ENCODE measurements at places on chromosomes 4 and X.
A peak's percentile ranks its signal among the peaks of the same experiment; 100 is the strongest.

DNA sequence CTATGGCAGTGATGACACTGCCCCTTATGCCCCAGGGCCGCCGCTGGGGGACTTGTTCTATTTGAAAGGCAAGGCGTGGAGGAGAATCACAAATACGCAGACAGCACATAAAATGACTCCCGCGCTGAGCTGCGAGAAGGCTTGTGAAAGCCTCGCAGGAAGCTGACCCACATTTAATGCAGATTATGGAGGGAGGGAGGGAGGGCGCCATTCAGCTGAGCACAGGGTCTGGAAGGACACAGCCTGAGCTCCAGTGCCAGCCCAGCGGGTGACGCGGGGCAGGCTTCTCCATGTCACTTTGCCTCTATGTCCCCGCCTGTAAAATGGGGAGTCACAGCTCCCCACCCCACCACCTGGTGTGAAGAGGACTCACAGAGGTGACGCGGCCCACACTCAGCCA is 14.3 kb downstream of the ABLIM2 start:
- DNase-seq, result no peak

DNA sequence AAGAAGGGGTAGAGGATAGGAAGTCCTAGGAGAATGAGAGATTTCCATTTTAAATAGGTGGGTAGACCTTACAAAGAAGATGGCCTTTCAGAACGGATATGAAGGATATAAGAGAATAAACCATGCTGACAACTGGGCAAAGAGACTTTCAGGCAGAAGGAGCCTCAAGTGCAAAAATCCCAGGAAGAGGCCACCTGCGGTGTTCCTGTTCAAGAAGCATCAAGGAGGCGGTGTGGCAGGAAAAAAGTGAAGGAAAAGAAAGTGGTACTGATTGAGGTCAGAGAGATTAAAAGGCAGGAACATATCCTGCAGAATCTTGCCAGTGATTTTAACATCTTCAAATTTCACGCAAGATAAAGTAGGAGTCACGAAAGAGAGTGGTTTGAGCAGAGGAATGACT is 172.0 kb downstream of the FSTL5 start:
- no peak for DNase-seq

DNA sequence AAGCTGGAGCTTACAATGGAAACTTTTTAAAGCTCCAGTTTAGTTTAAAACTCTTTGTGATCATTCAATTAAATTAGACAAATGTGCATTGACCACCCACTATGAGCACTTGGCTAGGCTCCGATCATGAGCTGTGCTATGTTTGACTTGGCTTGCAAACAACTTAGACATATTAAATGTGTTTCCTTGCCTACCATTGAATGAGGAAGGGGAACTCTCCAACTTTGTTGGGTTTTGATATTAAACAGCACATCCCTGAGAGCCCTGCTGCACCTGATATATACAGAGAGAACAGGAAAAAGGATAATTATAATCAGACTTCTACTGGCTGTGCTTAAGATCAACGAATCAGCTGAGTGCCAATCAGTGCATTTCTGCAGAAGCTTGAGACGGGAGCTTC is 71.4 kb upstream of the ADGRL3 start:
- DNase-seq, result no peak

GRCh38 chr4:167774646-167775045 is 317.7 kb upstream of the ANXA10 start:
- DNase-seq, result no peak

DNA sequence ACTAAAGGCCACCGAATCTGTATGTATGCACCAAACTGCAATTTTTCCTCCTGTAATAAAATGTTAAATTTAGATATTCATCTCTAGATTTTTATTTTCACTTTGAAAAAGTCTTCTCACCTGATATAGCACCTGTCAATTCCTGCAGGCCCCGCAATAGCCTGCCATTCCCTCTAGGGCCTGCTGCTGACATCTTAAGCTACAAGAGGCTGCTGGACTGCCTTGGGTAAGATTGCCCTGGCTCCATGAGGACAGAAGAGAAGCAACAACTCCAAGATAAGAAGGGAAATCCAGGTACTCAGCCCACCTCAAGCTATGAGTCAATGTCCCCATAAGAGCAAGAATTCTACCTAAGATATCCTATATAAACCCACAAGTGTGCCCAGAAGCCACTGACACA is 230.2 kb upstream of the AGTR2 start:
- no peak for DNase-seq

DNA sequence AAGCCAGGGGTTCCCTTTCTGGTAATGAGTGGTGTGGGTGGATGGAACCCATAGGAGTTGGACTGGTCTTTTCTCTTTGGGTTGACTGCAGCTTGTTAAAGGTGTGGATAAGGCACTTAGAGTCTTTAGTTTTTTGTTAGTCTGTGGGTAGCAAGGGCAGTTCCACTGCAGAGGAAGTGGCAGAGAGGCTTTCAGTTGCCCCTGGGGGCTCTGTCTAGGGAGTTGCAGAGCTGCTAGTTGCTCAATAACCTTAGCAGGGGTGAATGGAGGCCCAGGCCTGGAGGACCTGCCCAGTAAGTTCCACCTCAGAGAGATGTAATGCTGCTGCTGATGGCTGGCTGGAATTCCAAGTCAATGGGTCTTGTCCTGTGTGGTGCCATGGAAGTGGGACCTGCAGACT is 282.6 kb upstream of the NDST4 start:
- no peak for DNase-seq

- DNase-seq, result no peak
Observed at GRCh38 chrX:136146614-136147314, 569 bp upstream of the FHL1 start.

DNA sequence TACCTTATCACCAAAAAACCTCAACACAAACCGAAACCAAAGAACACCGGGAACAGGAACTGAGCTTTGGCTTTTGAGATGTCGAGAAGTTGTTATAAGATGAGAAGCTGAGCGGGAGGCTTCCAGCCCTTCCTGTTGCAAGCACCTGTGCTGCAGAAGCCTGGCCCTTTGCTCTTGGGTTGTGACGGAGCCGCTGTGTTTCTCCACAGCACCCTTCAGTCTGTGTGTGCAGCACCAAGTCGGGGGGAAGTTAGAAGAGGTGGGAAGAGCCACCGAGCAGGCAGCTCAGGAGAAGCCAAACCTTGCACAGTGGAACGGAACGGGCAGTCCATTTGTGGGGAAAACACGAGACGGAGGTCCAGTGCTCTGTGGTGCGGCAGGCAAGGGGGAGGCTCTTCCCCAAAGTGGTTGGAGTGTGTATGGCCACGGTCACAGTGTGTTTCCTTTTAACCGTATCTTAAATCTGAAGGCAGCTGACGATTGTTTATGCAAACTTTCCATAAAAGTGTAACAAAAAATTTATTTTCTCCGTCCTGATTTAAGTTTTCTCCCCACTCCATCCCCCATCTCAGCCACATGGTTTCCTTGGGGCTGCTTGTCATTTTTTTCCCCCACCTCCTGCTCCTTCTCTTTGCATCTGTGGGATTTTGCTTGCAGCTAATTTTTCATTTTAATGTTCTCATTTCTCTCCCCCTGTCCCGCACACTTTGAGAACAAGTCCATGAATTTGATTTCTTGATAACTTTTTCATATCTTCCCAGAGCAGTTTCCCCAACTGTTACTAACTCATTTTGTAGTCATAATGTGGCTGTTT is 123.7 kb downstream of the STOX2 start:
- DNase-seq, result peak; percentile 27

DNA sequence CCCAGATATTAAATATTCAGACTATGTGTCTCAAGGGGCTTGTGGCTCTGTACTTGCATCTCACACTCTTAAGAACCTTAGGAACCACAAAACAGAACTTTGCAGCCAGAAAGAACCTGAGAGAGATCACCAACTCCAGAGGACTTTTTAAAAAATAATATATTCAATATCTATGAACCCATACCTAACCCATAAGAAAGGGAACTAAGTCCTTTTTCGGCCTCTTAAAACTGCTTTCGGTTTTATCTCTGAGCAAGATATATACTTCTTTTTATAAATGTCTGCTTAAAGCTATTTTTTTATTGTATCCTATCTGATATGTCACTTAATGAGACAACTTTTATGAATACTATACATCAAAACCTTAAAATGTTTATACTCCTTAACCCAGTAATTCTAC is 10.9 kb downstream of the SMARCA1 start:
- no peak for DNase-seq

GRCh38 chrX:71514367-71515037 is 18.4 kb upstream of the OGT start:
- DNase-seq, result no peak

DNA sequence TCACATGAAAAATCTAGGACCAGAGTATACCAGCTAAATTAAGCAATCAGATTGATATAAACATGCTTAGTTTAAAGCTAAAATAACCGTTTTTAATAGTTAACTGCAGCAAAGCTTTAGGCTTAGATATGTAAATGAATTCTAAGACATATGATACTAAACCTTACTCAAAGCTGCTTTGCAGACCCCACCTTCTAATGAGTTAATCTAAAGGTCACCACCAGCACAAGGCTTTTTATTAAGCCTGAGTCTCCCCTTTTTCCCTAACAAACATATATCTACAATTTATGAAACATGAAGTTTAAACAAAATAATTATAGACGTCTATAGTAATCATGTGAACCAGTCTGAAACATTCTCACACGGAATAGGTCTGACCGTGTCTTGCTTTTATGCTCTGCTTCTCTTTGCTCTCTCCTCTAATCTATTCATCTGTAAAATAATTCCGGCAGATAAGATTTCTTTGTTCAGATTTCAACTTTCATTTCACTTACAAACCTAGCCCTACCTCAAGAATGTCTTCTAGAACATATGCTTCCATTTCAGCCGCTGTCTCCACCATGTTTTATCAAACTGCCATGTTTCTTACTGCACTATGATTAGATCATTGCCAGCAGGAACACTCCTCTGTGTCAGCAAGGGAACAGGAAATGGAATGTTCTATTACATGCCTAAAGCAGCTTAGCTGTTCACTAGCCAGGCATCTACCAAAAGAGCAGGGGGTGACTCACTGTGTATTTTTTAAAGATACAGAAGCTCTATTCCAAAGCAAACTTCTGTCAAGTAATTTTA is 35.9 kb downstream of the ANKRD17 start:
- DNase-seq, result peak; percentile 98

DNA sequence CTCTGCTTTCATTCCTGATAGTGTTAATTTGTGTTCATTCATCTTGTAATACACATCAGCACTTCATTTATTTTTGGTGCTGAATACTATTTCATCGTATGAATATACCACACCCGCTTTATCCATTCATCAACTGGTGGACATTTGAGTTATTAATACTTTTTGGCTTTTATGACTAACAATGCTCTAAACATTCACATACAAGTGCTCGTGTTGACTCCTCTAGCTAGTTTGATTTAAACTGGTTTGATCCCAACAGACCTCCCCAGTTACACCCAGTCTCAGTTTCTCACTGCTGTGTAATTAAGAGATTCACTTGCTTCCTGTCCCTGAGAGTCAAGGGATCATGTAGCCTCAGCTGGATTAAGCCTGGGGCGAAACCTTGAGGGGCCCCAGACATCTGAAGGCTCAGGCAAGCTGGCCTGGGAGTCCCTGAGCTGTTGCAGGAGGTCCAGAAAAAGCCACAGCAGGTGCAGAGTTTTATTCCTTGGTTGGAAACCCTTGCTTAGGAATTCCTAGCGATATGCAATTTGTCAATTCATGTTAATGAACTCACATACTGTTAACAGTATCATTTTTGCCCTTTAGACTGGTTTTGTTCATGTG is 52.8 kb upstream of the CLDN24 start:
- no peak for DNase-seq

DNA sequence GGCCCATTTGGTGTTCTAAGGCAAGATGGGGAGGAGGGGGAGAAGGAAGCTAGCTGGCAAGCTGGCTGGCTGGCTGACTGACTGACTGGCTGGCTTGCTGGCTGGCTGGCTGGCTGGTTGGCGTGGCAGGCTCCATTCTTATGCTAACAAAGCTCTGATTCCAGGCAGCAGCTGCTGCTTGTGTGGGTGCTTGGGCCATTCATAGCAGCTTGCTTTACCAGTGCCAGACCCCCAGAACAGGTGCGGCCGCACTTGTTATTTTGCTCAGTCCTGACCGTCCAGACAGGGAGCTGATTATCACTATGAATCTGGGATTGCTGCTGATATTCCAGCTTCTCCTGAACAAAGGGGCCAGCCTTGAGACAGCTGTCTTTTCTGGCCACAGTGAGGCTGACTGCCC is 131.2 kb upstream of the PAK3 start:
- no peak for DNase-seq

- DNase-seq, result no peak
Observed at GRCh38 chr4:154528869-154529268, 21.3 kb downstream of the PLRG1 start.

DNA sequence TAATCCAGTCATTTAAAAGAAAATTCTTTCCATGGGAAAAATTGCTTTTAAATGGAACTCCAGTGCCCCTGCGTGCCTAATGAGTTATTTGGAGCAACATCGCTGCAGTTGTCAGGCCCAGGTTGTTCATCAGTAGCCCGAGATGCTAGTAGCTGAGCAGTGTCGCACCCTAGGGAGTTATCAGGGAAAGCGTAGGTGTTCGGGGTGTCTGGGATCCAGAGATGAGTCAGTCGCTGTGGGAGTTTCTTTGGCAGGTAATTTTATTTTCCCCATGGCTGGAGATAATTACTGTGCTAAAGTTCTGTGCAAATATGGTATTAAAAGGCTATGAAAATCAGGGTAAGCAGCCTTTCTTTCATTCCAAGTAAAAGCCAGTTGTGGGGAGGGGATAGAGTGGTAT is 49.4 kb downstream of the ANXA3 start:
- no peak for DNase-seq

GRCh38 chrX:54921427-54922021 is 900 bp downstream of the TRO start:
- DNase-seq, result peak; percentile 34

DNA sequence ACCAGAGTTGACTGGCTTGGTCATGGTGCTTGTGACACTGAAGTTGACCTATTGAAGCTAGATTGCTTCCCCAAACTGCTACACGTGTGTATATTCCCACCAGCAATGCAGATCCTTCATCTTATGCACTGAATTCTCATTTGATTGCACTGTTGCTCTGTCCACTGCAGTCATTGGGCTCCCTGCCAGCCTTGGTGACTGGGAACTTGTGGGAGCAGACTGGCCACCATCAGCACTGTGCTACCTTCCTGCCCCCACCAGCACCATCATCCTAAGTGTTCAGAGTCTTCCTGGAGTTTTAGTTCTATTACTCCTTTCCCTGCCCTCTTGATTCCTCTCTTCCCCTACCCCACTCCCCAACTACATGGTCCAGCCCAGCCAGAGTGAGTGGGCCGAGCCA is 117.7 kb upstream of the PRPS2 start:
- no peak for DNase-seq

GRCh38 chrX:104488811-104489210 is 77.2 kb upstream of the IL1RAPL2 start:
- no peak for DNase-seq

DNA sequence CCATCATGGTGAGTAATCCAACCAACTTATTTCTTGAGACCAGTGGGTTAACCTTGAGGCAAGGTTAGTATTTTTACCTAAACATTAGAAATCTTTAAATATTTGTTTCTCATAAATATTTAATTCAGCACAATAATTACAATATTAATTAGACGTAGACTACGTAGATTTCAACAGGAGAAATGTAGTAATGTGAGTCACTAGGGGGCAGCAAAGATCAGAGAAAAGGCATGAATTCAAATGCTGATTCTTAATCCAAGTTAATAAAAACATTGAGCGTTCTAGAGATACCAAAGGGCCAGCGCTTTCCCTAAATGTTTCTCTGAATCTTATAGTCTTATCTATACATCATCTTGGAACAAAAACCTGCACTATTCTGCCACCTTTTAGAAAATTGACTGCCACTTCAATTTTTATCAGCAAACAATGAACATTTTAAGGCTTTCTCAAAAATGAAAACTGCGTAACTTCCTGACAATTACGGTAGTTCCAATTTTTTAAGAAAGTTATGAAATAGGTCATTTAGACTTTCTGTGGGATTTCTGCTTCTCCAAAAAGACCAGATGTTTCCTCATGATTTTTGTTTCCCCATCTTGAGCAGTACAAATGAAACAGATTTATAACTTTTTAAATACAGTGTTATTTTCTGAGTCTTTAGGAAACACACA is 180.7 kb downstream of the GASK1B start:
- peak; percentile 74 for DNase-seq
